ENCODE measurements at places on chromosomes 1 and 21. TPM values are rescaled to one million over a fixed set of nuclear protein-coding genes. Genes with fewer than 3 reads are reported as not detected.

The SYNC gene
- total RNA-seq, result 39.5 TPM

The RNU1-3 gene
- 3,022 TPM for total RNA-seq

The AGPAT3 gene
- total RNA-seq, result 38.0 TPM

The LMOD1 gene
- 2.7 TPM for total RNA-seq

The SPAG17 gene
- not detected for total RNA-seq
